ENCODE measurements at places on chromosomes 2 and 18. TPM values are rescaled to one million over a fixed set of nuclear protein-coding genes. Genes with fewer than 3 reads are reported as not detected.

The KCMF1 gene
- 108 TPM for total RNA-seq

The DNAJC27 gene
- 7.0 TPM for total RNA-seq

The KCNE4 gene
- total RNA-seq = not detected

The LAMA3 gene
- not detected for total RNA-seq

The KCNS3 gene
- total RNA-seq = 0.07 TPM

The ZAP70 gene
- total RNA-seq = 302 TPM

The CASP10 gene
- total RNA-seq = 15.7 TPM

The GPR39 gene
- not detected for total RNA-seq

The FOXD4L1 gene
- 0.32 TPM for total RNA-seq

The CNTNAP5 gene
- not detected for total RNA-seq

The AMER3 gene
- total RNA-seq = not detected

Measured in activated T-helper 1 cell treated with anti-CD3 and anti-CD28 coated beads, Interleukin-12 subunit alpha, Interleukin-12 subunit beta, Interleukin-2, Interleukin-4 antibody, amounts not matched to agents 30 ng/mL and 10 ng/mL and 1 ng/mL, durations not matched to agents 14 hours and 24 hours and 36 hours (primary cell).